GM12891 (cell line): ENCODE measurements at places on chromosomes 11 and 22.

GRCh38 chr11:48210052-48210451, 6.6 kb upstream of the OR4B1 start:
- DNase-seq = no peak

- no peak for DNase-seq
Observed at GRCh38 chr11:91773090-91773489, 451.5 kb upstream of the FAT3 start.

DNA sequence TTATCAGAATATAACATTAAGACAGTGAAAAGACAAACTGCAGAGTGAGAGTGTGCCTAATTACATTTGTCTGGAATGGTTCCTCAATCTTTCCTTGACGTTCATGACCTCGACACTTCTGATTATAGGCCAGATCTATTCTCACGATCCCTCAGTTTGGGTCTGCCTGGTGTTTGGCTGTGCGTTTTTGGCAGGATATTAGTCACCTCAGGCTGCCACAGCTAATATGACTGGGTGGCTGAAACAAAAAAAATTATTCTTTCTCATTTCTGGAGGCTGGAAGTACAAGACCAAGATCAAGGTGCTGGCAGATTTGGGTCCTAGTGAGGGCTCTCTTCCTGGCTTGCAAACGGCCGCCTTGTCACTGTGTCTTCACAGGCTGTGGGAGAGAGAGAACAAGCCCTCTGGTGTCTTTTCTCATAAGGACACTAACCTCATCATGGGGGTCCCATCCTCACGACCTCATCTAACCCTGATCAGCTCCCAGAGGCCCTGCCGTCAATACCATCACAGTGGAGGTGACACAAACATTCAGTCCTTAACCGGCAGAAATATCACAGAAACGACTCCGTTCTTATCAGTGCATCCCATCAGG, 23.2 kb downstream of the IFITM10 start:
- no peak for DNase-seq

- DNase-seq = no peak
Observed at GRCh38 chr11:120882175-120882574, 141.7 kb upstream of the TBCEL start.

DNA sequence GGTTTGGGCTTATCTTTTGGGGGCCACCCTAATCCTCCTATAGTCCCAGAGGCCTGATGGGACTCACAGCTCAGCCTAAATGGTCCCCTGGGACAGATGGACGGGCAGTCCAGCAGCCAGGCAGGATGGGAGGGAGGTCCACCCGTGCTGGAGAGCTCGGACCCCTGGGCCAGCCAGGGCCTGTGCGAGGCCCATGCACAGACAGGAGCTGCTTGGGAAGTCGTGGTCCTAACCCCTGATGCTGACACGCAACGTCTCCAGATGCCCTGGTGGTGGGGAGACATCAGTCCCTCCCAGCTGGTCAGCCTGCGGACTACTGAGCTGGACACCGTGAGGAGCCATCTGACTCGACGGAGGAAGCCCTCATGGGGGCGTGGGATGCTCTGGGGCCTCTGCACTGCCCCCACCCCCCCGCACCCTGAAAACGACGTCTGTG, 31.2 kb upstream of the MUC5AC start:
- no peak for DNase-seq

DNA sequence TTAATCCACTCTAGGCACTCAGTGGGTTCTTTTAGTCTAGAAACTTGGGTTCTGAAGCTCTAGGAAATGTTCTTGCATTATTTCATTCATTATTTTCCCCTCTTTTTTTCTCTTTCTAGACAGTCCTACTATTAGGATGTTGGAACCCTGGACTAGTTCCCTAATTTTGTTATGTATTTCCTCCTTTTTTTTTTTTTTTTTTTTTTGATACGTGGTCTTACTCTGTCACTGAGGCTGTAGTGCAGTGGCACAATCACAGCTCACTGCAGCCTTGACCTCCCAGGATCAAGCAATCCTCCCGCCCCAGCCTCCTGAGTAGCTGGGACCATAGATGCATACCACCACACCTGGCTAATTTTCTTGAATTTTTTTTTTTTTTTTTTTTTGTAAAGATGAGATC, 9.4 kb downstream of the UPB1 start:
- DNase-seq = no peak

DNA sequence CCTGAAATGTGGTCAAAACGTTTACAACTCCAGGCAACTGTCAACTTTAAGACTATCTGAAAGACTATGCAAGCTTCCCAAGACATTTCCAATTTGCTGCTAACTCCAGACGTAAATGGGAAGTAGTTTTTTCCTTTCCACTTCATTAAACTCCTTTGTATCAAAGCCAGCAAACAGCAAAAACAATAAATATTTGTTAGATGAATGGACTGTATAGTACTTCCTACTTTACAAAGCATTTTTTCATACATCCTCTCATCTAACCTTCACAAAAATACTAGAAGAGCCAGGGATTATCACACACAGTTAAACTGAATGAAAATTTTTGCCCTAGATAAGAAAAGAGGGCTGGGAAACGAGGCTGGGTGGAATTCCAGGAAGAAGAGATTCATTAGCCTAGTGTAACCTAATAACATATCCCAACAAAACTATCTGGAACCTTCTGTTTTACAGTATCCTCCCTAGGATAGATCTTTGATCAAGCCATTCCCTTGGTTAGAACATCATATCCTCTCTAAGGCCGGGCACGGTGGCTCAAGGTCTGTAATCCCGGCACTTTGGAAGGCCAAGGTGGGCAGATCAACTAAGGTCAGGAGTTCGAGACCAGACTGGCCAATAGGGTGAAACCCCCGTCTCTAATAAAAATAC, 10.4 kb downstream of the NUP98 start:
- DNase-seq = no peak

DNA sequence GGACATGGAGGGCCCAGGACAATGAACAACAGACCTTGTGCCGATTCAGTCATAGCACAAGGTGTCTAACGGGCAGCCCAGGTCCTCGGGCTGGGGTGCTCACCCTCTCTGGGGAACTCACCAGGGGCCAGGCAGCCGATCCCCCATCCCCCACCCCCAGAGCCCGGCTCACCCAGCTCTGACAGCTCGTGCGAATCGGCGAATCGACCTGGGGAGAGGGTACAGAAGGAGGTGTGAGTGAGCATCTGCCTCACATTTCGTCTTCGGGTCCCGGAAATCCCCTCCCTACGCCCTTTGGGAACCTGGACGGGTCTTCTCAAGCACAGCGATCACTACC, 423 bp downstream of the PEX16 start:
- no peak for DNase-seq

DNA sequence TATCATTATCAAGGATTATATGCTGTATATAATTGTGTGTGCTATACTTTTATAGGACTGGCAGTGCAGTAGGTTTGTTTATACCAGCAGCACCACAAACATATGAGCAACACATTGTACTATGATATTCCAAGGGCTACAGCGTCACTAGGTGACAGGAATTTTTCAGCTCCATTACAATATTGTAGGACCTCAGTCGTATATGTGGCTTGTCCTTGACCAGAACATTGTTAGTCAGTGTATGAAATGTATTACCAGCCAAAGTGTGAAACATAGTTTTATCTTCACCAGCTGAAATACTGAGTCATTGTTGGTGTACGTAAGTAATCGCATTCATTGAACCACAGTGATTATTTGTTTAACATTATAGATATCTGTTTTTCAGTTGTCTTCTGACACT, 20.4 kb downstream of the JHY start:
- DNase-seq = no peak

DNA sequence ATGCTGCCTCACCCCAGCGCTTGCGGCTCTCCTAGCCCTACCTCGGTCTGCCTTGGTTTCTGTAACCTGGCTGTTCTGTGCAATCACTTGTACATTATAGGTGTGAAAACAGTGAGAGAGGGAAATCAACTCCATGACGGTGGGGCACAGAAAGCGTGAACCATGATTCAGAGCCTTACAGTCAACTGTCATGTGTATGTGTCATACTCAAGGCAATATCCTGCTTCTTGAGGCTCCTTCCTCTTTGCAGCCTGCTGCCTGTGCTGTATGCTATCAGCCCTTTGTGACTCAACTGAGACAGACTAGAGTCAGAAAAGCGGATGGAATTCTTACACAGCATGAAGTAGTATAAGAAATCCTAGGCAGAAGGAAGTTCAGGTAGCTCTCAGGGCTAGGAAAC, 2.1 kb downstream of the NRIP3 start:
- no peak for DNase-seq

DNA sequence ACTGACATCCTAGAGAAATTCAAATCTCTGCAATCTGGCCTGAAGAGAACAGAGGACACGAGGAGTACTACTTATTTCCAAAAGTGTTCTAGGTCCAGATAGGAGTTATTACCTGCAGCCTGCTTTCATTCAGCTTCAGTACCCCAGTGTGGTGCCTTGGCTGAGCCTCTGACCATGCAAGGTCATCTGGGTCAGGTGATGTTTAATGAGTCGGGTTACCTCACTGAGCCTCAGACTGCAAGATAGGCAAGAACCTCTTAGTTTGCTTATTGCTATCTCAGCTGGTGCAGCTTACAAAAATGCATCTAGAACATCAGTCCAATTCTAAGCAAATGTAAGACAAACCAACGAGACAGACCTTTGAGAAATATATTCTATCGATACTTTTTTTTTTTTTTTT, 9.5 kb upstream of the NF2 start:
- DNase-seq = no peak

- DNase-seq = no peak
Observed at GRCh38 chr11:19953336-19953735, 206.9 kb downstream of the DBX1 start.

GRCh38 chr11:13134066-13134465, 125.0 kb downstream of the RASSF10 start:
- DNase-seq = no peak

DNA sequence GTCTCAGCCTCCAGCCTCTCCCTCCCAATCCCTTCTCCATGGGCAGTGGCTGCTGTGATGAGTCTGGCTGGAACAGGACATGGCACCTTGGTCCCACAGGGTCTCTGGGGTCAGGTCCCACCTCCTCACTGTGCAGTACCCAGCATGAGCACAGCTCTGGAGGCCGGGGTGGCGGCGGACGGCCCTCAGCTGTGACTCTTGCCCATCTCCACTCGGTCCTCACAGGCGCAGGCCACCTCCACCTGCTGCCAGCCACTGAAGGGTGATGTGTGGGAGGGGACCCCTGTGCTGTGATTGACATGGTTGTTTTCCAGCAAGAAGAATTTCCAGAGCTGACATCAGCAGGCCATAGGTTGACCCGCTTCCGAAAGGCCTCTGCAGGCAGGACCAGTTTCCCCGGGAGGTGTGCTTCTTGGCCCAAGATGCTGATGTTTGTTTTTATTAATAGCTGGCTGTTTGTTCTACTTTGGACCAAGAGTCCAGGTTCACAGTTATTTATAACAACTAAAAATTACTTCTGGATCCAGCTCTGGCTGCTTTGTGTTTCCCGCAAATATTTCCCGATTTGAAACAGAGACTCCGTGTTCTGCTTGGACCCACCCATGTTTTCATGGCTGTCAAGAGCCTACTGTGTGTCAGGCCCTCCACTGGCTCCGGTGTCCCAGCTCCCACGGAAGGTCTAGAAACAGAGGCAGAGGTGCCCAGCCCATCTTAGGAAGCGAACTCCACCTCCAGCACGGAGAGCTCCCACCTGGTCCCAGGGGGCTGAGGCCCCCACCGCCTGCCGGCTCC, 45.7 kb downstream of the SCUBE1 start:
- DNase-seq = no peak

- no peak for DNase-seq
Observed at GRCh38 chr22:24428751-24429410, 1.5 kb downstream of the ADORA2A start.

DNA sequence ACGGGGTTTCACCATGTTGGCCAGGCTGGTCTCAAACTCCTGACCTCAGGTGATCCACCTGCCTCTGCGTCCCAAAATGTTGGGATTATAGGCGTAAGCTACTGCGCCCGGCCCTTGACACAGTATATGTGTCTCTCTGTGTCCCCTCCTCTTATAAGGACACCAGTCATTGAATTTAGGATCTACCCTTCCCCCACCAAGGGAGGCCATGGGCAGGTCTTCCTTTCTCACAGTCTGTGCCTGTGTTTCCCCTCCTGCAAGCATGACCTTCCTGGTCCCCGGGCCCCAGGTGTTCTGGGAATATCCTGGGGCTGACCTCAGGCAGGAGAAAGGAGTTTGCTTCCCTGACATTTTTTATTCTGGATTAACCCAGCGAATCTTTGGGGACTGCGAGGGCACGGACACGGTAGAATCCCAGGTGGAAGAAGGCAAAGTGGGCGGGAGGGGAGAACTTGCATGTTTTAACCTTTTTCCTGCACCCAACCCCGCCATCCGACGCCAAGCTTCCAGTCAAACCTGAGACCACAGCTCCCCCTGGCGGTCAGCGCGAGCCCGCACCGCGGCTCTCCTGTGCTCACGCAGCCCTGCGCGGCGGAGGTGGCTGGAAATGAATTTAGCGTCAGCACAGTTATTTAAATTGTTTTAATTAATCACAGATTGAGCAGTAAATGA, 42.1 kb upstream of the ISX start:
- DNase-seq = peak; percentile 74

- no peak for DNase-seq
Observed at GRCh38 chr11:73249853-73250783, 22.0 kb upstream of the P2RY6 start.

DNA sequence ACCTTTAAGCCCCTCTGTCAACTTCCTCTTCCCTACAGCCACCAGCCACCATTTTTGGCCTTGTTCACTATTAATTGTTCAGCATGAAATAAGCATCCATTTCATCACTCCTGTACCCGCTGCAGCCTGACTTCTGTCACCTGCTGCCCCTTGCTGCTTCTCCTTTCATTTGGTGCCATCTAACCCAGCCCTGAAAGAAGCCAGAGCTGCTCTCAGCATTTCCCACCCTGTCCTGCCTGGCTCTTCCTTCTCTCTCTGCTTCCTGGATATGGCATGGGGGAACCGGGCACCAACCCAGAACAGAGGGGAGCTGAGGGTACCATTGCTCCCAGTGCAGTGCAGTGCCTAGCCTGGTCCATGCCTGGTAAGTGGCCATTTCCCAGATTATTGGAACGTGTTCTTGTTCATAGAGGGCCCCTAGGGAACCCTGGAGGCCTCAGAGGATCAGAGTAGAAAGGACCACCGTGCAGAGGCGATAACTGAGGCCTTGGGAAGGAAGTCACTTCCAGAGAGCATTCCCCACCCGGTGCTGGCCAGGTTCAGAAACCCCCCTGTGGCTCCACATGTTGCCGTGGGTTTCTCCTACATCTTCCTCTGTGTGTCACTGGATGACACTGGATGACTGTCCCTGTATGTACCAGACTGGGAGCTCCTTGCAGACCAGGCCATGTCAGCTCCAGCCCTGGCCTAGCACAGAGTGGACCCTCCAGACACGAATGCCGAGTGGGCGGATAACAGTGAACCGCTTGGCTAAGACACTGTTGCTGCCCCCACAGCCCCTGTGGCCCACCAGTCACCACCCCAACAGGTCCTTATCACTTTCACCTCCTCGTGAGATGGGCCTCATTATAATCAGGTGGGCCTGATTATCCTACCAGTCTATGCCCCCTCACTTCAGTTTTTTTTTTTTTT, 4.7 kb downstream of the YDJC start:
- no peak for DNase-seq

- DNase-seq = no peak
Observed at GRCh38 chr11:46455834-46456233, 64.3 kb upstream of the CHRM4 start.

GRCh38 chr11:58576887-58577471, 1.3 kb upstream of the LPXN start:
- DNase-seq = no peak
